HFFc6 (cell line): ENCODE measurements at places on chromosomes 6 and 20.
A peak's percentile ranks its signal among the peaks of the same experiment; 100 is the strongest.

GRCh38 chr20:10984294-10984693, 310.5 kb upstream of the JAG1 start:
- no peak for DNase-seq

- DNase-seq = peak; percentile 28
Observed at GRCh38 chr6:31400467-31401289, 2.7 kb upstream of the MICA start.

- DNase-seq = peak; percentile 48
Observed at GRCh38 chr6:53014744-53015143, 19.7 kb upstream of the GSTA4 start.

- no peak for DNase-seq
Observed at GRCh38 chr20:60789399-60789798, 462.7 kb upstream of the CDH4 start.

GRCh38 chr6:53578371-53578770, 33.5 kb upstream of the GCLC start:
- DNase-seq = no peak

GRCh38 chr20:22402550-22402949, 181.8 kb downstream of the FOXA2 start:
- no peak for DNase-seq

DNA sequence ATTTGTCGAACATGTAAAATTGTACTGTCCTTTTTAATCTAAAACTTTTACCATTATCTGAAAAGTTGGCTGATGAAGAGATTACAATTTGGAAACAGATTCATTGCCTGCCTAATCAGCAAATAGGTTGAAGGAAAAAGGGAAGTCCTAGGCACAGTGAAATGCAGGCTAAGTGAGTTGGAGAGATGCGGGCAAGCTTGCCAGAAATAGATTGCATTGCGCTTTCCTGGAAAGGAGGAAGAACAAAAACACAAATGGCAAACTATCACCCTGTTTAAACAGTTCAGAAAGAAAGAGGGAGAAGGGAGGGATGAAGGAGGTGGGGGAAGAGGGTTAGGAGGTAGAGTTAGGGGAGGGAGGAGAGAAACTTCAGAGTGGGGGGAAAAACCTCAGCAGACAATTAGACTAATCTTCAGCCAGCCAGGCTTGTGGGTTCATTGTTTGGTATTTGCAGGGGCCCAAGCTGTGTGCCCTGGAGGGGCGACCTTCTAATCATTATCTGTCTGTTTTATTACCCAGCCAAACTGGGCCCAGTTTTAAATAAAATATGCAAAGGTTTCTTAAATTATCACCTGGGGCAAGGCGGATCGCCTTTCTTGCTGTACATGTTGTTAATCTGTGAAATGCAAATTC, 465.2 kb downstream of the TFAP2B start:
- DNase-seq = no peak

DNA sequence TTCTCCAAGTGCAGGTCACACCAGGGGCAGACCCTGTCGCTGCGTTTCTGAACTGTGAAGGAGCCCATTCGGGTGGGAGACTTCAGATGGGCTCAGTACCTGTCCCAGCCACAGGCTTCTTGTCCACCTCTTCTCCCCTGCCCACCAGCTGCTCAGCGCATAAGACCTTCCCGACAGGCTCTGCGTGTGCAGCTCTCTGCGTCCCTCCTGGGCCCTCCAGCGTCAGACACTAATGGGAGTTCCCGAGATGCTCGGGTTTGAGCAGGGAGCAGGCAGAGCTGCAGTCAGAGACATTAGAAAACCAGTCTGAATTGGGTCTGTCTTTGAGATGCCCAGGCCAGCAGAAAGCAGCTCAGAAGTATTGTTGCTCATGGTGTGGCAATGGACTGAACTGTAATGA, 50.4 kb downstream of the TCP11 start:
- no peak for DNase-seq

DNA sequence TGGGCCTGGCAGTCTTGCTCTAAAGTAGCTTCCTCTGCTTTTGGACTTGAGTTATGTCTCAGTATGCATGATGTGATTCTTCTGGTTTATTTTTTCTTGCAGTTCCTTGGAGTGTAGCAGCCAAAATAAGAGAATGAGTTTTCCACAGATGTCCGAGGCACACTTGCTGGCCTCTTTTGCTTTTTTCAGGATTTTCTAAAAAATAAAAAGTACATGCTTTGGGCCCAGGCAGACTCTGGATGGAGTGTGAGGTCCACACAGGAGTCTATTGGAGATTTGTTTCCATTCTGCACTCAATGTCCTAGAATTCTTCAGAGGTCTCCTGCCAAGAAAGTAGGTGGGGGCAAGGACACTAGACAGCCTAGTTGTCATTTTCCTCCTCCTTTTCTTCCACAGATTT, 477.6 kb downstream of the EPM2A start:
- DNase-seq = no peak

DNA sequence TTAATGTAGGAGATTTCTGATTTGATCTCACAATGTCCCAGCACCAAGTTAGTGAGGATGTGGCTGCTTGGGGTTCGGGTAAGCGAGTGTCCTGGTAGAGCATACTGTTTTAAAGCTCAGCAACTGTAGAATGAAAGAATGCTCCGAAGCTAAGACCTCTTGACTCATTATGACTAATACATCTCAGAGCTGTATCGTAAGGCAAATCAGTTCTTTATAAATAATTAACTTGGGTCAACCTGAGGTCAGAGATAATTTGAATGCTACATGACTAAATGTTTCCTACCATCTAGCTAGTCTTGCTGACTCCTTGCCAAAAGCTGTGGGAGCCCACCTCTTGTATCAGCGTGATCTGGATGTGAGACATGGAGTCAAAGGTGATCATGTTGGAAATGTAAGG, 128.8 kb upstream of the PDE7B start:
- peak; percentile 95 for DNase-seq

DNA sequence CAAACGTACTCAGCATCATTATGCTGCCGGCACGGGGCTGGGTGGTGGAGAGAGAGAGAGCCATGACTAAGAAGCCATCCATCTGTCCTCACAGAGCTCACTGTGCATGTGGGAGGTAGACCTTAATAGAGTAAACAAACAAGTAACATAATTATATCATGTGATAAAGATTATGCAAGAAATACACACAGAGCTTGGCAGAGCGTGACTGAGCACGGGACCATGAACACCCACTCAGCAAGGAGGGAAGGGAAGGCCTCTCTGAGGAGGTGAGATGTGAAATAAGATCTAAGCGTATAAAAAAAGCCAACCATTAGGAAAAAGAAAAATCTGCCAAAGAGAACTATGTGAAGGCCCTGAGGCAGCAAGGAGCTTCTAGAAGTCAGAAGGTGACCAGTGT, 207.5 kb downstream of the PTPRT start:
- DNase-seq = no peak

GRCh38 chr6:62371453-62372210, 85.6 kb upstream of the KHDRBS2 start:
- DNase-seq = no peak

DNA sequence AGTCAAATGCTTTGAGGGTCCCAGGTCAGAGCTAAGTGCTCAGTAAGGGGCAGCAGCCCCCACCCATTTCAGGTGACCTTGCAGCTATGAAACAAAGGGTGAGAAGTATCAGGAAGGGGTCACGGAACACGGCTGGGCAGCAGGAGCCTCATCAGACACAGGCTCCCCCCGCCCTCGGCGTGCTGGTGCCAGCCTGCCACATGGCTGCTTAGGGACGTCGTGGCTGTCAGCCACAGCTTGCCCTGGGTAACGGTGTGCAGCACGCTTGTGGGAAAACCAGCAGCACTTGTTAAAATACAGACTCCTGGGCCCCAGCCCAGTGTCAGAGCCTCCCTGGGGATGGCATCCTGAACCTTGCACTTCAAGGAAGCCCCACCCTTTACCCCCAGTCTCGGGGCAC, 39.3 kb downstream of the SSR1 start:
- DNase-seq = no peak

- DNase-seq = no peak
Observed at GRCh38 chr20:2751347-2751877, 49.0 kb downstream of the CPXM1 start.

DNA sequence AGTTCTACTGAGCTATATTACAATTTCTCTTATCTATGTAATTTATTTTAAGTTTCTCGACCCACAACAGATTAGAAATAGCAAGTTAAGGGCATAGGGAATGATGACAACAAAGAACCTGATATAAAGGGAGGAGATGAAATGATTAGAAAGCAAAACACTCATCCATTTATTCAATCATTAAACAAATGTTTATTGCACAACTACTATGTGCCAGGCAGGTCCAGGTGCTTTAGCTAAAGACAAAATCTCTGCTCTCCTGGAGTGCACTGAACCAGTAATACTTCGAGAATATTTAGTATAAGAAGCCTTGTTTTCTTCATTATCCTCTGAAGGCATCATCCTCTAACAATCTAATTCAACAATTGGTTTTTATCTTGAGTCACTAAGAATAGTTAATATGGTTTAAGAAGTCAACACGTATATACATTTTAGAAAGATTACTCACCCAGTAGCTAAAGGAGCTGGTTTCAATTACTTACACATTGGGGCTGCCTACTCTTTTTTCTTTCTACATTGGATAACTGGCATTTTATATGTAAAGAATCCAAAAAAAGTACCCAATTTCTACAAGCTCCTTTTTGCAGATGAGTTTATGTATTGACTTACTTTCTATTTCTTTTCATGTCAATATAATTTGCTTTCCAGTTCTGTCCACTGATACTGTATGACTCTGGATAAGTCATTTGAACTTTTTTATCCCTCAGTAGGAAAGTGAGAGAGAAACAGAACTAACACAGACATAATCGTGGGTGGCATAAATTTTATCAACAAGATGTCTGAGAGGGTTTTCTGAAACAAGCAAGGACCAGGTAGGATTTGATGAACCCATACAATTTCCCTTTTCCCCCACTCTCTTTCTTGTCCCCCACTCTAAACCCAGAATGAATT, 312.6 kb downstream of the CLIC5 start:
- DNase-seq = peak; percentile 35

DNA sequence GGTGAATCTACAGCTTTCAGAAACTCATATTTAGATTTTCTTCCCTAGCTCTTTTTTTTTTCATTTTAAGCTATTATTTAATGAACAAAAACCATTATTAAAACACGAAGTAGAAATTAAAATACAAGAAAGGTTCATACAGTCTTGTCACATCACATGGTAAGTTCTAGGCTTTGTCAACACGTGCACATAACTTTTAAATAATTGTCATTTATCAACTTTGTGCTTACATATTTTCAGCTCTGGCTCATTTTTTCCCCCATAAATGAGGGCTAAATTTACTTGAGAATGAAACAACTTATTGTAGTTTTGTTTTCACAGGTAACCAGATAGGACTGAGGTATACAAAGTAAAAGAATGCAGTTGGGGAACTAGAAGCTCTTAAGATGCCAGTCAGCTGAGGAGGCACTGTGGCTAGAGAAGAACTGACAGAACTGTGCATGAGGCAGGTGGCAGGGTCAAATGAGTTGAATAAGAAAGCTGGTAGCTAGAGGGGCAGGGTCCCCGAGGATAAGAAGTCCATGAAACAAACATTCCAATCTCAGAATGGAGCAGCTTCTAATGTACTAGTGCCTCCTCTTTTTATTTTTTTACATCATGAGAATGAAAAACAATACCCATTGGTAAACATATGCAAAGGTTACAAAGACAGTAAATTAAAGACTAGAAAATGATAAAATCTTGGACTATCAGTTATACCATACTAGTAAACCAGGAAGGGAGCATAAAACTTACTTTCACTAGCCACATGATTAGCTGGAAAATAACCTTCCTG, 141.5 kb downstream of the MYB start:
- no peak for DNase-seq

DNA sequence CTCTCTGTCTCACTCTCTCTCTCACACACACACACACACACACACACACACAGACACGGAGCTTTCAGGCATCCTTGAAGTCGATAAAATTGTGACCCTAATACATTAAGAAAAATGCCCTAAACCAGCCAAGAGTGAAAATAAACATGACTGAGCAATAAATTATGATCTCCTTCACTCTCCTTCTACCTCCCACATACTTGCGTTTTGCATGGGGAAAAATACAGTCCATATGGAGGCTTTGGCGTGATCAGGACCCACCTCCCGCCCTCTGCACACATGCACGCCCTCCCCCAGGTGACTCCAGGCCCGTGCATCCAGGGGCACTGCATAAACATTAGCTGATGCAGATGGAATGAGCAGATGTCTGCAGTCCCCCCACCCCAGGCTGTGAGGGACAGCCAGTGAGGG, 114.2 kb upstream of the JARID2 start:
- DNase-seq = no peak

DNA sequence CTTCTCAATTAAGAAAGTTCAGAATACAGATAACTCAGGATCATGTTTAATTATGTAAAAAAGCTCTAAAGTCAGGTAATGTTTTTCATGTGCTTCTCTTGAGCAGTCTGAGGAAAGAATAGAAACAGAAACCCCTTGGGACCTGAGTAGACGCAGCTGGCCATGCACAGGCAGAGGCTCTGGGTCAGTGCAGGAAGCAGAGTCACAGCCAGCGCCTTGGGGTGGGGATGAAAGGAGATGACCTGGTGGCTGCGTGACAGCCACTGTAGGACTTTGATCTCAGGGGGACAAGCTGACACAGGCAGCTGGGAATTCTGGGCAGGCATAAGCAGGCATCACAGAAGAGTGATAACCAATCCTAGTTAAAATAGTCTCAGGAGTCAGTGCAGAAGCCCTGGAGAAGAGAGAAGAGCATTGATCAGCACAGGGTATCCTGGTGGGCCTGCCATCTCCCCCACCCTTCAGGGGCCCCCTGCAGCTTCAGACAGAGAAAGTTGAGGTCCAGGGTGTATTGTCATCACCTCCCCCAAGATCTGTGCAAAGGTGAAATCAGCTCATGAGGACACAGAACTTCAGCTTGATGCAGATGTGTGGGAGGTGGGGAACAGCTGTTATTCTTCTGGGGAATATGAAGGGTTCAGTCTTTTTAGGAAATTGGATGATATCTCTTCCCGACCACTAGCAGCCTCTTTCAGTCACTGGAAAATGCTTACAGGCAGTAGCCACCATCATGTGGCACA, 6.4 kb downstream of the HLA-DQB1 start:
- DNase-seq = no peak

DNA sequence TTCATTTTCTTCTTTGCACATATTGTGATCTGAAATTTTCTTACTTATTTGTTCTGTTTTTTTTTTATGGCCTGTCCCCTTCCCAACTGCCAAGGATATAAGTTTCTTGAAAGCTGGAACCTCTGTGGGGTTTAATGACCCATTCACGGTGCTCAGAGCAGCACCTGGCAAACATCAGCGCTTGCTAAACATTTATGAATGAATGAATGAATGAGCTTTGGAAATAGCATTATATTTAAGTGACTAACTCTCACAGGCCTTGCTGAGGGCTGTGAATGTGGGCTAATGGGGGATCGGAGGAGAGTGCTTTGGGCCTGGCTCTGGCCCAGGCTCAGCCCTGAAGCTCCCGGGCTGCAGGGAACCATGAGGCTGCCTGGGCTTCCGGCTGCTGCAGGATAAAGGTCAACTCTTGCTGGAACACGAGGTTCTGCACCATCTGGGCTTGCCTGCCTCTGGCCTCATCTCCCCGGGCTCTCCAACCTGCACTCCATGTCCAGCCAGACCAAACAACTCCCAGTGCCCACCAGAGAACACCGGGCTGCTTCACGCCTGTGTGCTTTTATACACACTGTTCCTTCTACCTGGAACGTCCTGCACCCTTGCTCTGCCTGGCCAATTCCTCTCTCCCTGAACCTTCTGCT, 14.6 kb upstream of the ARMC12 start:
- no peak for DNase-seq

- no peak for DNase-seq
Observed at GRCh38 chr6:138554146-138554545, 54.9 kb upstream of the NHSL1 start.
